Heart left ventricle (tissue), 16 donors: ENCODE measurements at places on chromosomes 4 and X. TPM values are rescaled to one million over a fixed set of nuclear protein-coding genes. Genes with fewer than 3 reads are reported as not detected.

Gene TNIP2
- 16.3 TPM for total RNA-seq

Gene PRDM8
- 0.69 TPM for total RNA-seq

Gene TCEAL6
- total RNA-seq, result not detected

Gene YY2
- total RNA-seq, result 0.56 TPM

GRCh38 chrX:47197526-47197925 lies 3.9 kb downstream of the UBA1 start:
- DNase-seq, result no peak

DNA sequence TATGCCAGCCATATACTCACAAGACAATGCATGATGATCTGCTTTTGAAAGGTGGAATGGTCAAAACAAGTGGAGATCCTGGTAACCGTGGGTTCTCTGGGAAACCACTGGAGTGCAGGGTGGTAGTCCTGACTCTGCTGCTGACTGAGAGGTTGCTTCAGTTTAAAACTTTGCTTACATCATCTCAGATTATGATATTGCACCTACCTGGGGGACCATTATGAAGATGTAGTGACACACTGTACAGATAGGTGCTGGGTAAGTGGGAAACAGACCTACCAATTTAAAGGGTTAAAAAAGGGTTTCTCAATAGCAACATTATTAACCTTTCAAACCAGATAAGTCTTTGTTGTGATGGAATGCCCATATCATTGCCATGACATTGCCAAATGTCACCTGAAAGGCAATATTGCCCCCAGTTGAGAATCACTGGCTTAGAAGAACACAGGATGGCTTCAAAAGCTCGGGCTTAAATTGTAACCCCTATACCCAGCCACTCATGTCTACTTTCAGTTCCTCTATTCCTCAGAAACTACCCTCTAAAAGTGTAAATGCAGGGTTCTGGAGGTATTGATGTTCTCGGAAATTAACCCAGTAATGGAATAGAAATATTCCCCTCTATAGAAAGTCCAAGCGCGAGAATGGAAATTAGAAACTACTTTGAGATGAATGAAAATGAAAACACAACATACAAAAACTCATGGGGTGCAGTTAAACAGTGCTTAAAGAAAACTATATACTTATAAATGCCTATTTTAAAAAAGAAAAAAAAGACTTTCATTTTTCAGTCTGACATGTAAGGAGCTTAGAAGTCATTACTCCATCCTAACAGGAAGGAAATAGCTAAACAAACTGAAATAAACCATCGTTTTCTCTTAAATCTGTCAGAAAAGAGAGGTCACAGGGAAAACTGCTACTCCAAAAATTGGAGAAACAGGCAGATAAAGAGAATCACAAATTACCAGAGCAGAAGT lies 65.8 kb downstream of the ARHGEF6 start:
- no peak for DNase-seq

- DNase-seq, result no peak
These were observed 47.9 kb downstream of the TEX13B start for GRCh38 chrX:107934262-107934661.

DNA sequence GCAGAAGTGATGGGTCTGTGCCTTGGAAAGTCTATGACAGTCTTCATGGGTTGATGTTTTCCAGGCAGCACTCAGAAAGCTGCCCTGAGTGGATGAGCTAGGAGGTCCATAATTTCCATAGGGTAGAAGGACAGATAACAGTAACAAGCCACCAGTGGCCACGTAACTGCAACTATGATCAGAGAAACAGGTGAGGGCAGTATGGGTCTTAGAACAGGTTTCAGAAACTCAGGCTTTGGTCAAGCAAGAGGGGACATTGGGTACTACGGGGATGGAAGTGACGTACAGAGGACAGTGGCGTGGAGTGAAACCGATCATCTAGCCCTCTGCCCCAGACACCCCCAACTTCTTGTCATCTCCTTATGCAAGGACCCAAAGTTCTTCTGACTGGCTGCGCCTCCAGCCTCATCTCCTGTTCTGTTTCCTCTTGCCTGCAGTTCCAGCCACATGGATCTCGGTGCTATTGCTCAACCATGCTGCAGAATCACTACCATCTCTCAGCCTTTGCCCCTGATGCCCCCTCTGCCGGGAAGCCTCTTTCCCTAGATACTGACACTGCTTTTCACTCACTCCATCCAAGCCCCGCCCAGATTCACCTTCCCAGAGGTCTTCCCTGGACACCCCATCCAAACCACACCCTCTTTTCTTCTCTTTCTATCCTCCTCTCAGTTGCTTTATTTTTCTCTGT lies 123.4 kb downstream of the MFAP3L start:
- DNase-seq, result no peak

GRCh38 chr4:154292589-154292988 lies 199.0 kb downstream of the DCHS2 start:
- no peak for DNase-seq

GRCh38 chr4:164439037-164439436 lies 314.9 kb upstream of the SMIM31 start:
- no peak for DNase-seq

GRCh38 chr4:41784191-41784979 lies 35.9 kb upstream of the PHOX2B start:
- no peak for DNase-seq

GRCh38 chr4:73021634-73022033 lies 47.9 kb downstream of the COX18 start:
- DNase-seq, result no peak

DNA sequence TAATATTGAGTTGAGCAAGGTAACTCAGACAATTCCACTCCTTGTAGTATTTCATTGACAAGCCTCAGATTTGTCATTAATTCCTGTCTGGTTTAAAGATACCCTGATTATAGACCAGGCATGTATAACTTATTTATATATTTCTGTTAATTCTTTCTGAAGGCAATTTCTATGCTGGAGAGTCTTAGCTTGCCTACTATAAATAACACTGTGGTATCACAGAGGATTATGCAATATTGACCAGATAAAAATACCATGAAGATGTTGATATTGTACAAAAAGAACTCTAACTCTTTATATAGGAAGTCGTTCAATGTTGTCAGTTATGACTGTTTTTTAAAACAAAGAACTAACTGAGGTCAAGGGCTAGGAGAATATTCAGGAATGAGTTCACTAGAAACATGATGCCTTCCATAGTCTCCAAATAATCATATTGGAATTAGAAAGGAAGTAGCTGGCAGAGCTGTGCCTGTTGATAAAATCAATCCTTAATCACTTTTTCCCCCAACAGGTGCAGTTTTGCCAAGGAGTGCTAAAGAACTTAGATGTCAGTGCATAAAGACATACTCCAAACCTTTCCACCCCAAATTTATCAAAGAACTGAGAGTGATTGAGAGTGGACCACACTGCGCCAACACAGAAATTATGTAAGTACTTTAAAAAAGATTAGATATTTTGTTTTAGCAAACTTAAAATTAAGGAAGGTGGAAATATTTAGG lies 821 bp downstream of the CXCL8 start:
- DNase-seq, result no peak

DNA sequence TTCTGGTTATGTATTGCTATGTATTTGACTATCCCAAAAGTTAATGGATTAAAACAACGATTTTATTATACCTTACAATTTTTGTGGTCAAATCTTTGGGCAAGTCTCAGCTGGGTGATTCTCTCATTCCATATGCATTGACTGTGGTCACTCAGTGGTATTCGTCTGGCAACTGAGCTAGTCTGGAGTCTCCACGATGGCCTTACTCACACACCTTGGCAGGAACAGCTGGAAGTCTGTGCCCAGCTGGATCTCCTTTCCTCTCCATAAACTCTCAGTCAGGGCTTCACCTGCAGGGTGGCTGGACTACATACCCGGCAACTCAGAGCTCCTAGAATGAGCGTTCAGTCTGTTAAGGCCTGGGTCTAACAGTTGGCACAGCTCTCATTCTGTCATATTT lies 141.1 kb upstream of the WDFY3 start:
- no peak for DNase-seq

- DNase-seq, result peak; percentile 12
These were observed 60.8 kb downstream of the ZNF732 start for GRCh38 chr4:244471-244870.

GRCh38 chr4:146214238-146214637 lies at the start of gene REELD1:
TSS of gene REELD1 (plus strand) at chr4:146214538. CDS start at chr4:146216953, 2,415 bp downstream.
- no peak for DNase-seq

DNA sequence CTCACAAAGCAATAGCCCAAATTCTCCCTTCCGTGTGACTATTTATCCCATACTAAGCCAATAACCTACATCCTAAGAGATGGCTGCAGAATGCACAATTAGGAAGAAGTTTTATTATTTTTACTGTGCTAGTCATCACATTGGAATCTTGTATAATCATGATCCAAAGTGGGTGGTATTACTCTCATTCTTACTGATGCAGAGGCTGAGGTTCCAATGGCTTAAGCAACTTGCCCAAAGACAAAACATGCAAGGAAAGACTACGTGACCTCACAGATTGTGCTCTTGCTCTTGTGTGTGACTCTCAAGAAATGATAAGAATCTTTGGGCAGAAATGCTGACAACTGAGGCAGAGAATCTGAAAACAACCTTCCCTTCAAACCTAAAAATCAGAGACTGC lies 212.2 kb downstream of the LDB2 start:
- DNase-seq, result no peak

GRCh38 chr4:185019456-185020292 lies 1.4 kb downstream of the HELT start:
- DNase-seq, result no peak

- DNase-seq, result no peak
These were observed 367.6 kb upstream of the AGA start for GRCh38 chr4:177809791-177810190.
